RPMI7951 (cell line): ENCODE measurements at places on chromosomes 4 and X. TPM values are rescaled to one million over a fixed set of nuclear protein-coding genes. Genes with fewer than 3 reads are reported as not detected.
A peak's percentile ranks its signal among the peaks of the same experiment; 100 is the strongest.

The DSPP gene
- total RNA-seq: not detected in 2 replicates

The NPY2R gene
- not detected in 2 replicates for total RNA-seq

DNA sequence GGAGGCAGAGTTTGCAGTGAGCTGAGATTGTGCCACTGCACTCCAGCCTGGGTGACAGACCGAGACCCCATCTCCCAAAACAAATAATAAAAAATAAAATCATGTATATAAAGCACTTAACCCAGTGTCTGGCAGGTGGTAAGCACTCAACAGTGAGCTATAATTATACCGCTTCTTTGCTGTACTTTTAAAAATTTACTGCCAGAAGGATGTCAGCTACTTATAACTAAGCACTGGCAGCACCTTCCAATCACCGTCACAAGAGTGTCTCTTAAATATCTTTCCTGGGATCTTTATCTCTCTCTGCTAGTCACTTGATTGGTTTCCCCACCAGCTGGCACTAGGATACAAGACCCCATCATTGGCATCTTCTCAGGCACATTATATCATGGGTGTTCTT is 53.9 kb upstream of the DAPP1 start:
- DNase-seq: no peak

DNA sequence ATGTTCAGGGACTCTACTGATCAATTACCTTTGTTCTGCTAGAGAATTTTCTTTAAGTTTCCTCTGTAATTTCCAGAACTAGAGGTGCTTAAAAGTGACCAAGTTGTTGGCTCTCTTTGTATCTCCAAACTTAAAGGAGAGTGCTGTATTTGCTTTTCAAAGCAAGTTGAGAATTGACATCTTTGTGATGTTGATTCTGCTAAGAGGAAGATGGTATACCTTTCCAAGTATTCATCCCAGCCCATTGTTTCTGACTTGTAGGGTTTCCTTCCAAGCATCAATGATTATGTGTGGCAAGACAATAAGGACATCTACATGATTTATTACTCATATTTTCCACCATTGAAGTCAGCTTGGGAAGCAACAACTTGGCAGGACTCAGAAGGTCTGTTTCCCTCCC is 190.6 kb downstream of the GC start:
- no peak for DNase-seq

DNA sequence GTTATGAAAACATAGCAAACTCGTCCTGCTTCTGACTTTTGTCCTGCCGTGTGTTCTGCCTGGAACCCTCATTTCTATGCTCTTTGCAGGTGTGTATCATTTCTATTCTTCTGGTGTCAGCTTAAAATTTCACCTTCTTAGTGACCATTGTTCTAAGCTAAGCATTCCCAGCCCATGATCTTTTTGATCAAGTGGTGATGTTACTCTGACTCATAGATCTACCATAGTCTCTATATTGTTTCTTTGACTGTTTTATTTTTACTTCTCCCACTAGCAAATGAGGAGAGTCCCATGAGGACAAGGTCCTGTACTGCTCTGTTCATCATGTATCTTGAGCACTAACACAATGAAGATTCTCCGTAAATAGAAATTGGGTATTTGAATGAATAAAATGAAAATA is 14.1 kb upstream of the CXCL6 start:
- peak; percentile 34 for DNase-seq

DNA sequence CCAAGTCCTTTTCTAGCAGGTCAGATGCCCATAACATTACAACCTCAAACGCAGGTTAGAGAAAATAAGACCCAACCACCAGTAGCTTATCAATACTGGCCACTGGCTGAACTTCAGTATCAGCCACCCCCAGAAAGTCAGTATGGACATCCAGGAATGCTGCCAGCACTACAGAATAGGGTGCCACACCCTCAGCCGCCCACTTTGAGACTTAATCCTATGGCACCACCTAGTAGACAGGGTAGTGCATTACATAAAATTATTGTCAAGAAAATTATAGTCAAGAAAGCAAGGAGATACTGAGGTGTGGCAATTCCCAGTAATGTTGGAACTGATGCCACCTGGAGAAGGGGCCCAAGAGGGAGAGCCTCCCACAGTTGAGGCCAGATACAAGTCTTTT is 19.9 kb upstream of the TRIM61 start:
- peak; percentile 11 for DNase-seq

GRCh38 chr4:139908636-139909437 is 243.2 kb downstream of the MGST2 start:
- no peak for DNase-seq
